ENCODE measurements at places on chromosomes 1 and 21.

GRCh38 chr21:33330726-33331125 is 6.0 kb downstream of the IFNAR1 start:
- DNase-seq, result no peak

DNA sequence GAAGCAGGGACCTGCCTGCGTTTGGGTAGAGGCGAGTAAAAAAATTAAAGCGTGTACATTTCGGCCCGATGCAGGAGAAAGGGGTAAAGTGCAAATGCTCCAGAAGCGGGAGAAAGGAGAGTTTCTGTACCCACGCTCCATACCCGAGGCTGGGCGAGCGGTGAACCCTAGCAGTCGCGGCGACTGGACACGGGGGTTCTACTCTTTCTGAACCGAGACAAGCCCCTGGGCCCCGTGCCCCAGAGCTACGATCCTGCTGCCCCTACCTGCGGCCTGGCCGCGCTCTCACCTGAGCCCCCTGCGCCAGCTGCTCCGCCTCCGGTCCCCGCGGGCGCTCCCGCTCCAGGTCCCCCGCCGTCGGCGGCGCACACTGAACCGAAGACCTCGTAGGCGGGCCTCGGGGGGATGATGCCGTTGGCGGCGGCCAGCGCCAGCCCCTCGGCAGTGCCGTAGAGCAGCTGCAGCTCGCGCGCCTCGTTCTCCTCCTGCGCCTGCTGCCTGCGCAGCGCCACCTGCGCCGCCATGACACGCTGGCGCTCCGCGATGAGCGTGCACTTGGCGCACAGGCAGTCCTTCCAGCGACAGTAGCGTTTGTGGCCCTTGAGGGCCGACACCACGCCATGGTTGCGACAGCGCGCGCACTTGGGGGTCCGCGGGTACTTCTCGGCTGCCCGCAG is 2.4 kb downstream of the DMRTA2 start:
- DNase-seq, result no peak

DNA sequence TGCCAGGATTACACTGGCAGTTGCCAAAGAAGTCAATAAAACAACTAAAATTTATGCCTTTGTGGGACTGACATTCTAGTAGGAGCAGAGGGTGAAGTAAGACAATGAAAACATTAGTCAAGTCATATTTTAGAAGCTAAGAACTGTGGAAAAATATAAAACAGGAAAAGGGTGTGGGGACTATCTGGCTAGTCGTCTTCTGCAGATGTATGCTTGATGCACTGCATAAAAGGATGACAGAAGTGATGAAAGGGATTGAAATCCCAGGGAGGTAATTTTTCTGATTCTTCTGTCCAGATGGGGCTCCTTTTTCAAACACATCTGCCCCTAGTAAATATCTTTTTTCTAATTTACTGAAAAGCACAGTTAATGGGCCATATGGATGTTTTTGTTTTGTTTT is 706.3 kb downstream of the ADGRL2 start:
- DNase-seq, result no peak

GRCh38 chr1:55078470-55078869 is 39.1 kb downstream of the PCSK9 start:
- DNase-seq, result no peak

GRCh38 chr1:159802111-159802510 is at the start of gene FCRL6:
Gene FCRL6 (plus strand): TSS chr1:159802360. CDS start chr1:159802425, 65 bp downstream.
- DNase-seq, result no peak

DNA sequence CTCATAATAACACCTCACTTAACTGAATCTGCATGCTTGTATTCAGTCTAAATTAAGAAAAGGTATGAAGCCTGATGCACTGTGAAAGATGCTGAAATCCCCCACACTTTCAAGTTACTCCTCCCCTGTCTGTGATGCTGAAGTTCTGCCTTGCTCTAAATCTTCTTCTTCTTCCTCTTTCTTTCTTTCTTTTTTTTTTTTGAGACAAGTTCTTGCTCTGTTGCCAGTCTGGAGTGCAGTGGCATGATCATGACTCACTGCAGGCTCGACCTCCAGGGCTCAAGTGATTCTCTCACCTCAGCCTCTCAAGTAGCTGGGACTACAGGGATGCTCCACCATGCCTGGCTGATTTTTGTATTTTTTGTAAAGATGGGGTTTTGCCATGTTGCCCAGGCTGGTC is 231.0 kb upstream of the B3GALT2 start:
- no peak for DNase-seq

- DNase-seq, result no peak
Observed at GRCh38 chr1:204319027-204319426, 40.7 kb downstream of the PLEKHA6 start.

DNA sequence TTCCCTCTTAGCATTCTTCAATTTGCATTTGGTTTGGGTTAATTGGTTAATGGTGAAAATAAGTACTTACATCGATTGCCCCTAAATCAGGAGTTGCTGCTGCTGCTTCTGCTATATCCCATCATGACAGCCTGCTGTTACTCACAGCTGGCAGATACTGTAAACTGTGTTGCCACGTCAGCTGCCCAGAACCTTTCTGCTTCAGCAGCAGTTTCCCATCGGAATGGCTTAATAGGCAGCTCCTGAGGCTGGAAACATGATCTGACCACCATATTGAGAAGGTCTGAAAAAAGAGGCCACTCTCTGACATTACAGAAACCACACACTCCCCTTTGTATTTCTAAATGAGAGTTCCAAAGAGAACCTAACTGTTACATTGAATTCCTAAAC is 14.3 kb upstream of the SEC16B start:
- no peak for DNase-seq

- DNase-seq, result no peak
Observed at GRCh38 chr1:11979028-11979850, 1.0 kb upstream of the MFN2 start.

DNA sequence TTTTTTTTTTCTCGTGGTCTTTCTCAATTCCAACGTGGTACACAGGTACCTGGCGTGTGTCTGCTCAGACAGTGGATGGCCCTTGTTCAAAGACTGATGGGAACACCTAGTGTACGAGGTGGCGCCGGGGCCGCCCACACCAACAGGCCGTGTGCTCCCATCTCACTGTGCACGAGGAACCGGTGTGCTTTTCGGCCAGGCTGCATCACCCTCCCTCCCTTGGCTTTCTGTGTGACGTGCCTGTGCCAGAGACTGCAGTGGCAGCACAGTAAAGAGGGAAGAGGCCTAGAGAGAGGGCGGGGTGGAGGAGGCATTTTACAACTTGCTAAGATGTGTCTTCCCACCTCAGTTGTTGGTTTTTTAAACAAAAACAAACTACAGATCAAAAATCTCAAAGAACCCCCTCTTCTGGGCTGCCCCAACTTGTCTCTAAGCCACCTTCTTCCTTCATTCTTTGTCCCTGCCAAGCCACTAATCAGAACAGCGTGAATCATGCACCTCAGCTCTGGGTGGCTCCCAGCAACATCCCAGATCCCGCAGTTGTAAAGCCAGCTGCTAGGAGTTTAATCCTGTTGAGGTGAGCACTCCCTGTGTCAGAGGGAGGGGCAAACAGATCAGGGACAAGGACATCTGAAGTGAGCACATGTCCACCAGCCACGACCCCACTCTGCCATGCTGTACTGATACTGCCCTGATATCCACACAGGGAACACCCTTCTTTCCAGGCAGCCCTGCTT is 20.7 kb downstream of the IRF2BP2 start:
- DNase-seq, result no peak

DNA sequence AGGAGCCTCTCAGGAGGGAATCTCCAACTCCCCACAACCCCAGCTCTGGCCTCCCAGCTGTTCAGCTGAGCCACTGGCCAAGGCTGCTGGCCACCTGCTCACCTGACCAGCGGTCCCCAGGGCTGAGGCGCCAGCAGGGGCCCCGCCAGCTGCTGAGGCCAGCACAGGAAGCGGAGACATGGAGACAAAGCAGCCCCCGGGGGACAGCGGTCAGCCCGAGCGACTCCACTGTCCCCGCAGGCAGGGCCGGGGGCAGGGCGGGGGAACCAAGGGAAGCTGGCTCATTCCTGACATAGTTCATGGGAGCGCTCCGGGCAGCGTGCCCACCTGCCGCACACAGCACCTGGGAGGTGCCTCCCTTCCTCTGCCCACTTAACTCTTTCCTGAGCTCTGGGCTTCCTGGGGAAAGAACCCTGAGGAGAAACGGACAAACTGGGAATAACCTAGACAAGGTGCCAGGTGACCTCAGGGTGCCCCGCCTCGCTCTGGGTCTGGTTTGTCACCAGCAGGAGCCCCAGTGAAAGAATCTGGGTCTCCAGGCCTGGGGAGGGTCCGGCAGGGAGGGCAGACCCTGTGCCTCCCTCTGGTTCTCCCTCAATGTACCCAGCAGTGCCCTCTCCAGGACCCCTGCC is 10.7 kb downstream of the EPHA2 start:
- DNase-seq, result no peak

DNA sequence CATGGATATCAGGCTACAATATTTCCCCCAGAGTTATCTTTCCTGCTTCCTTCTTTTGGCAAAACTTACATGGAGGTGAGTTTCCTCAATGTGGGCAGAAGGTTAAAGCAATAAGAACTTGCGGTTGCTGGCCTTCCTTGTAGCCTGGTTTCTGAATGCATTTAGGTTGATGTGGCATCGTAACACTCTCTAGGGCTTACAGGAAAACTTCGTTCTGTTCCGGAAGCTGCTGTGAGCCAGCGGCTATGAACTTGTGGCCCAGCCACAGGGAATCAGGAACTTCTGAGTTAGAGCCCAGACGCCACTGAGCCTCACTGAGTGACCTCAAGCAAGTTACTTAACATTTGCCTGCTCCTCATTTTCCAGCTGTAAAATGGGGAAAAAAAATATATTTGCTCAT is 623.4 kb upstream of the ADAMTS5 start:
- DNase-seq, result no peak

- no peak for DNase-seq
Observed at GRCh38 chr1:65432918-65433317, 12.4 kb downstream of the LEPR start.

GRCh38 chr1:12615865-12616708 is 1.9 kb downstream of the DHRS3 start:
- DNase-seq, result no peak

DNA sequence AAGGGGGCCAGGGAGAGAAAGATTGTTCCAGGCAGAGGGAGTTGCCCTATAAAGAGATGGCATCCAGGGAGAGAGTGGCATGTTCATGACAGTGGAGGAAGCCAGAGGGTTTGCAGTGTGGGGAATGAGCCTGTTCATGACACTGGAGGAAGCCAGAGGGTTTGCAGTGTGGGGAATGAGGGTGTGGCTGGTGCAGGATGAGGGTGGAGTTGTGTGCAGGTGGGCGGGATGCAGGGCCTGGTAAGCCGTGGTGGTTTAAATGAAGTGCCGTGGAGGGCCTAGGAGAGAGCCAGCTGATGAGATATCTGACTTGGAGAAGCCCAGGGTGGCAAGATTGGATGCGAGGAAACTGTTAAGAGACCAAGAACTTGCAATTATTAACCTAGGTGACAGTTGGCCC is 131.8 kb downstream of the CAMTA1 start:
- DNase-seq, result no peak

- DNase-seq, result peak; percentile 17
Observed at GRCh38 chr1:204685236-204686006, at the start of gene LRRN2. Gene LRRN2 (minus strand): TSS chr1:204685738. CDS start chr1:204619992, 65,746 bp downstream.

DNA sequence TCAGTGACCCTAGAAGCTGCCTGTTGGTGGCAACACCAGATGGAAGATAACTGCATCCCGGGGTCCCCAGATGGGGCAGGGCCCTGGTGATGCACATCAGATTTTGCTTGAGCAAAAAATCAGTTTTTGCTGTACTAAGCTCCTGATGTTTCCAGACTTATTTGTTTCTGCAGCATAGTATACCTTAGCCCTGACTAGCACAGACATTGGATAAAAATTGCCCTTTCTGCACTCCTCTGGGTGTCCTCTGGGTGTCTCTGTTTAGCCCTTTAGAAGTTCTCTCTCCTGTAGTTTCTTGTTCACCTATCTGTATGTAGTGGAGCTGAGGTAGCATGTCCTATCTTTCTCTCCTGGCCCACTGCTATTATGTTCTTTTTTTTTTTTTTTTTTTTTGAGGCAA is 30.3 kb upstream of the PLA2G2C start:
- DNase-seq, result no peak

All from C1 segment of cervical spinal cord (tissue), 14 donors.